RCC 7860 (cell line): ENCODE measurements at places on chromosomes 1 and 21.

DNA sequence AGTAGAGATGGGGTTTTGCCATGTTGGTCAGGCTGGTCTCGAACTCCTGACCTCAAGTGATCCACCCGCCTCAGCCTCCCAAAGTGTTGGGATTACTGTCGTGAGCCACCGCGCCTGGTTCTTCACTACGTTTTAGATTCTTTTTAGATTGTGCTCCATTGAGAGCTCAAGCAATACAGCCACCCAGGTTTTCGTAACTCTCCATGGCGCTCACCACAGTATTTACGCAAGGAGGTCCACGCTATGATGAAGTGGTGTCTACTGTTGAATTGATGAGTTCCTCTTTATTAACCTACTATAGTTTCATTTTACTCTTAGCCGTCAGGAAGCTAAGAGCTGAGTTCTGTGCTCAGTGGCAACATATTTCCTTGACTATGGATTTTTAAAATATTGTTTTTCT lies 1.8 kb upstream of the KIF1B start:
- no peak for DNase-seq

DNA sequence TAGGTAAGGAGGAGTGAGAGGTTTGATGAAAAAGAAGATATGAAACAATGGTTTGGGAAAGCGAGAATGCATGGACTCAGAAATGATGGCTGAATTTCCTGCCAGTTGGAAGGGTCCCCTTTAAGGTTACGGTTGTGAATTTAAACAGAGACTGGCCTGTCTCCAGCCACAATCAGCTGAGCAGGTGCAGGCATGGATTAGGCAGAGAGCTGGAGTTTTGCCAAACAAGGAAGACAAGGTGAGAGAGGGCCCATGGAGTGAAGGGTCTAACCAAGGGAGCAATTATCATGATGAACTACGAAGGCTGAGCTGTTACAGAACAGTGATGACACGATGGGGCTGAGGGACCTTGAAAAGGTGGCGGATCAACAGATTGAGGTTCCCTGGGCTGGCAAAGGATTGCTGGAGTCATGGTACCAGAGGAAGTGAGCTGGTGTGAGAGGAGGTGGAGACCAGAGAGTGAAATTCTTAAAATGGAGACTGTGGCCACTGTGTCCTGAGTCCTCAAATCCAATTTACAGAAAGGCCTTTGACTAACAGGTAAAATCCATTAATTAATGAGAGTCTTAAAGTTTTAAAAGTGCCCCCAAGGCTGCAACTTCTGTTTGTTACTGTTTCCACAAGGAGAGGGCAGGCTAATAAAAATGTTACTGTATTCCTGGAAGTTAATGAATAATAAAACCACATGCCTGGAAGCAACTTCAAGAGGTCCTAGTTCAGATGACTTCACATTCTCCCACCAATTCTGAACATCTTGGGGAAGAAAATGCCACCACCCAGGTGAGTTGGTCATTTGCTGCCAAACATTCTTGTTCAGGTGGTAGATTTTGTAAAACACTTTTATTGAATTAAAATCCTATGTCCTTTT lies 41.5 kb downstream of the LHX9 start:
- no peak for DNase-seq

GRCh38 chr1:63238721-63239120 lies 83.6 kb upstream of the FOXD3 start:
- no peak for DNase-seq

DNA sequence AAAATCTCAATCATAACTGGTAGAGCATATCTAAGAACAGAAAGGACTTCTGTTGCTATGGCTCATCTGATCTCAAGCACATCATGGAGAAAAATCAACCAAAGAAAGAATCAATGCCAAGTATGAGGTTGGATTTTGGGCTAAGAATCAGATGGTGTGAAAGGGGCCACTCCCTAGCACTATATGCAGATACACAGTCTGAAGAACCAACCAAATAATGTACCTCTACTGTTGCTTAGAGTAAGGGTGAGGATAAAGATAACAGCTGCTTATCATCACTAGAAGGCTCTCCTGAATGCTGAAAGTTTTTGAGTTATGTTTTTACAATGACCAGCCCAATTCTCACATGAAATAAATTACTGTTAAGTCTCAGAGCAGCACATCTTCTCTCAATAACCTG lies 35.6 kb downstream of the ST7L start:
- no peak for DNase-seq

DNA sequence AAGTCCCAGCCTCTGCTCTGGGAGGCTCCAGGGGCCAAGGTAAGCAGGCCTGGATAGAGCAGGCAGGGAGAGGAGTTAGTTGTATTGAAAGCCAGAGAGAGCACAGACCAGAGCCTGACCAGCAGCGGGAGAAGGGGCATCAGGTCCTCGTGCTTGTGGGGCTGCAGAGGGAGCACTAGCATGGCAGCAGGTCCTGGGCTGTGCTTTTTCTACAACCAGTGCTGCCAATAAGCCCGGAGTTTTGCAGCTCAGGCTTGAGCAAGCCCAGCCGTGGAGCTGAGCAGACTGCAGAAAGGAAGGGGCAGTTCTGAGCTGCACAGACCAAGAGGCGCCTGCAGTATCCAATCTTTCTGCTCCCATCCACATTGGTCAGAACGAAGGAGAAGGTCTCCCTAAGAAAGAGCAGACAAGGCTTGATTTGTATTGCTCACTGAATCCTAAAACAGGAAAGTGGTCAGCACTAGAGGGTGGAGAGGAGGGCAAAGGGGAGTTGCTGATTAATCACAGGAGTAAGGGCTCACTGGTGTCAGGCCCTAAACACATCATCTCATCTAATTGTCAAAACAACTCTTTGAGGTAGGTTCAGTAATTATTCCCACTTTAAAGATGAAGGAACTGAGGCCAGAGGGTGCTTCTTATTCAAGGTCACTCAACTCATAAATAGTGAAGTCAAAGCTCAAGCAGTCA lies 2.7 kb downstream of the DENND2D start:
- DNase-seq, result no peak

GRCh38 chr1:15799004-15799867 lies 8.2 kb downstream of the UQCRHL start:
- peak; percentile 97 for DNase-seq

DNA sequence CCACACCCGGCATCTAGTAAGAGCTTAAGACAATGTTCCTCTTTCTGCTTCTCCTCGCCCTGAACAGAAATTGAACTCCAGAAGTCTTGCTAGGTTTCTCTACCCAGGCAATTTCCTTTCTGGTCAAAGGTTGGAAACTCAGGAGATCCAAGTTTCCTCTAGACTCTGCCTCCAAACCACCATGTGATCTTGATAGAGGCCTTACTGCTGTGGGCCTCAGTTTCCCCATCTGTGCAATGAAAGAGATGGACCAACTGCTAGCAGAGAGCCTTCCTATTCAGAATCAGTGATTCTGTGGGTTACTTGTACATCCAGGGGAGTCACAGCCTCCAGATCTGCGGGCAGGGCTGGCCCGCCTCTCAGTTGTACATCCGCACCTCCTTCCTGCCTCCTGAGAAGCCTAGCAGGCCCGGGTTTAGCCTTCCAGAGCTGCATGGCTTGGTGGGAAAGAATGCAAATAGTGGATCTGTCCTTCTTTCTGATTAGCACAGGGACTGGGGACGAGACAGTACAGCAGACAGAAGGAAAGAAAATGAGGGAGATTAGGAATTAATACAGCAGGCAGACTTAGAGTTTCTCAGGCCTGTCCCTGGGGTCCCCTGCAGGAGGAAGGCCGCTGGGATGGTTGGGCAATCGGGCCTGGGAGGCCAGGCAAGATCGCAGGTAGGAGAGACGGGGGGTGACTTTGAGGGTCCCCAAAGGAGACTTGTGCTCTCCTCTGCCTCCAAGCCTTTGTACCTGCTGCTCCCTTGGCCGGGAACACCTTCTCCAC lies 83.9 kb downstream of the PAX7 start:
- no peak for DNase-seq

GRCh38 chr1:25617625-25618432 lies 1.2 kb downstream of the MAN1C1 start:
- DNase-seq, result no peak

DNA sequence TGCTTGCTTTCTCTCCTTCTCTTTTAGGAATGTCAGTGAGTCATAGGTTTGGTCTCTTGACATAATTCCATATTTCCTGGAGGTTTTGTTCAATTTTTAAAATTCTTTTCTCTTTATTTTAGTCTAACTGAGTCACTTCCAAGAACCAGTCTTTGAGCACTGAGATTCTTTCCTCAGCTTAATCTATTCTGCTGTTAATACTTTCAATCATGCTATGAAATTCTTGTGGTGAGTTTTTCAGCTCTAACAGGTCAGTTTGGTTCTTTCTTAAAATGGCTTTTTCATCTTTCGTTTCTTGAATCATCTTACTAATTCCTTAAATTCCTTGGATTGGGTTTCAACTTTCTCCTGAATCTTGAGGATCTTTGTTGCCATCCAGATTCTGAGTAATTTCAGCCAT lies 321.0 kb downstream of the PTBP2 start:
- peak; percentile 39 for DNase-seq

GRCh38 chr1:43878440-43878839 lies 55.2 kb upstream of the ARTN start:
- DNase-seq, result no peak
